Stimulated activated naive CD4-positive, alpha-beta T cell (primary cell): ENCODE measurements at places on chromosomes 2 and 18.

GRCh38 chr2:232890896-232891601, 21.0 kb downstream of the SNORC start:
- DNase-seq, result no peak

DNA sequence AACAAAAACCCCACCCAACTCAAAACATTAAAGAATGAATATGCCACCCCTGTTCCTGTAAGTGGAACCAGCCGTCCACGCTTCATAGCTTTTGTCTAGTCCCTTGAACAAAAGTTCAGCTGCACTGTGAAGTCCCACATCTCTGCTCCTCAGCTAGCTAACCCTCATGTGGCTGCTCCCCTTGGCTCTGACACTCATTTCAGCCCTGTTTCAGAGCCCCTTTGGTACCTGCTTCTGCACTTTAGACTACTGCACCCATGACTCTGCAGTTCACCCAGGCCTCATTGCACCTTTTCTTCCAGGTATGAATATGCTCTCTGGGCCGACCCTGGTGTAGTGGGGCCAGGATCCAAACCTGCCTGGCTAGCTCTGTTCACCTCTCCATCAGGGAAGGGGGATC, 155.3 kb downstream of the DIS3L2 start:
- no peak for DNase-seq

GRCh38 chr2:36701918-36702317, 5.4 kb downstream of the VIT start:
- DNase-seq, result no peak

- no peak for DNase-seq
These were observed 29.8 kb downstream of the B3GNT7 start for GRCh38 chr2:231425291-231425810.

DNA sequence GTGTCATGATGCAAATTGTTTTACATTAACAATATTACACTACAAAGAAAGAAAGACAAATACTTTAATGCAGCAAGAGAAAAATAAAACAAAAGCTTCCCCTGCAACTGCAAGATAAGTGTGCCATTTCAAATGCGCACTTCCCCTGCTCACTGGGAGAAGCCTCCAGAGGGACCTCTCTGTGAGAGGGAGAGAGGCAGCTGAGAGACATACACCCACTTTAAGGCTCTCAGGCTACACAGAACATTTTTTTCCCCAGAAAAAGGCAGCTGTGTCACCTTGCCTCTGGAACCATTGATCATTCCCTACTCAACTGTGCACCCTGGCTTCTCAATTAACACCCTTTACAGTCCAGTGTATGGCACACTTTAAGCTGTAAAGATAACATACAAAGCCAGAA, 75.2 kb downstream of the DPP4 start:
- DNase-seq, result no peak

- DNase-seq, result no peak
These were observed 926.8 kb upstream of the SLC39A10 start for GRCh38 chr2:194730266-194730665.

- peak; percentile 75 for DNase-seq
These were observed 113.3 kb upstream of the SERTAD2 start for GRCh38 chr2:64766841-64767669.

DNA sequence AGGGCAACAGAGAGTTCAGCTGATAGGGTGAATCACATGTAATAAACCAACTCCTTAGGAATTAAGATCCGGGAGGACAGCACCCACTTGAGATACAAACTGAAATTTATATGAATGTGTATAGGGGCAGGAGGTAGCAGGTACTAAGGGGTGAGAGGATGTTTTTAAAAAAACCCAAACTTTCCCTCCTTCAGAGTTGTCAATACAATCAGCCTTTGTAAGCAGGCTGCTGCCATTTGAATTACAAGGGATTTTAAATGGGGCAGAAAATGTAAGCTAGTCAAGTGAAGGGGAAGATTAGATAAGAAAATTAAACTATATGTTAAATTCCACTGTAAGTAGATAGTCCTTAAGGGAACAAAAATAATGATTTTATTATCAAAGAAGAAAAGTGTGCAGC, 1239.7 kb upstream of the CELF4 start:
- no peak for DNase-seq

DNA sequence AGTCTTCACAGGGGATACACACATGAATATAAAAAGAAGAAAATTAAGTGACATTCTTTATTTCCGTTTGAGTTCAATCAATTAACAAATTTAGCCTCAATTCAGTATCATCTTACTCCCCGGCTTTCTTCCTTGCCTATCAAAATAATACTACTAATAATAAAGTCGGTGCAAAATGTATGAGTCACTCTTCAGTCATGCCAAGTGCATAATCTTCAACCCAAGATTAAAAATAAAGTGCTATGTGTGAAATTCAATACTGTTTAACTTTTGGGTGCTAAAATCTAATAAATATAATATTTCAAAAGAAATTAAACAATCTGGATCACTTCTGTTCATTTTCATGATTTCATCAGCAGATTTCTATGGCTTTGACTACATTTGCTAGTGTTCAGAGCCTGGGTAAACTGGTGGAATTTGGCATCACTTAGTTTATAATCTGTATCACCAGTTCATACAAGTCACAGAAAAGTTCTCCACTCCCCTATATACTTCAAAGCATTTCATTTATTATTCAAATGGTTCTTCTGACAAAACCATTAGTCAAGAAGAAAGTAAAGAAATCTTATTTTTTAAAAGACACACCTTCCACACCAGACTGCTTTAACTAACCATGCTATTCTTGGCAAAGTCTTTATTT, 183.6 kb downstream of the THADA start:
- no peak for DNase-seq

- no peak for DNase-seq
These were observed 3.4 kb downstream of the TMEM18 start for GRCh38 chr2:673615-674320.

- no peak for DNase-seq
These were observed 157.9 kb downstream of the CLIP4 start for GRCh38 chr2:29273004-29273684.

DNA sequence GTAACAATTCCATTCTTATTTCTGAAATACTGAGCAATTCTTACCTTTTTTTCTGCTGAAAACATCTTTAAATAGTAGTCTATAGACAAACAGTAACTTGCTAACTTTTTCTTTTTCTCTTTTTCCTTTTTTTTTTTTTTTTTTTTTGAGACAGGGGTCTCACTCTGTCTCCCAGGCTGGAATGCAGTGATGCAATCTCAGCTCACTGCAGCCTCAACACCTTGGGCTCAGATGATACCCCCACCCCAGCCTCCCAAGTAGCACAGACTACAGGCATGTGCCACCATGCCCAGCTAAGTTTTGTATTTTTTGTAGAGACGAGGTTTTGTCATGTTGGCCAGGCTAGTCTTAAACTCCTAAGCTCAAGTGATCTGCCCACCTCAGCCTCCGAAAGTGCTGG, 42.2 kb downstream of the MFSD6 start:
- no peak for DNase-seq

GRCh38 chr2:239574434-239575156, 173.8 kb upstream of the HDAC4 start:
- no peak for DNase-seq

GRCh38 chr2:166653185-166653813, 159.2 kb upstream of the SCN7A start:
- no peak for DNase-seq

DNA sequence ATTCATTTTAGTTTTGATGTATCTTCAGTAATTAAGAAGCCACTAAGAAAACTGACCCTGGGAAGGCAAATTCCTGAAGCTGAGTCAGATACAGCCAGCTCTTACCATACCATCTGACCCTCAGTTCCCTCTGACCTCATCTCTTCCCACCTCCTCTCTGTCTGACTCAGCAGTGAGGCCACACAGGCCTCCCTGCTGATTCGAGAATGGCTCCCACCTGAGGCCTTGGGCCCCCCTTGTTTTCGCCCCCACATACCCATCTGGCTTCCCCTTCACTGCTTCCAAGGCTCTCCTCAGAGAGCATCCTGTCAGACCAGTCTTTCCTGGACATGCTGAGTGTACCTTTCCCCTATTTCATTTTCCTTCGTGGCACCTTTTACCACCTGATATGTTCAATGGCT, 71.0 kb upstream of the CYP1B1 start:
- DNase-seq, result no peak

DNA sequence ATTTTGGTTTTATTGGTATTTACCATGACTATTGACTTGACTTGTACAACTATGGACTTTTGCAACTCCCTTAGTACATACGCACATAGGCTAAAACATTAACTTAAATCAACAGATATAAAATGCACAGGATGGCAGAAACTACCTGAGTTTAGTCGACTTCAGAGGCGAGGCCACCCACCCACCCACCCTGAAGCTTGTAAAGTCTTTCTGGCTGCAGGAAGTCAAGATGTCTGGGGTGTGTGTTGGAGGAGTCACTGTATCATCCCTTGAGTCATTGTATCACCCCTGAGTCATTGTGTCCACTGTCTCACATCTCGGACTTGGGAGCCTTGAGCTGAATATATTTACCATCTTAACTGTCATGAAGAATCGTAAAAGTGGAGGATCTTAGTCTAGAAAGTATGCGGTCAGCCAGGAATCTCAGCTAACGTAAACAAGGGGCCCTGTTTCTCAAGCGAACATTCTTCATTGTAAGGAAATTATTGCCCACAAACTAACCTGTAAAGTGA, 140.0 kb upstream of the ST6GAL2 start:
- no peak for DNase-seq

GRCh38 chr2:159409116-159409800, 122.8 kb upstream of the WDSUB1 start:
- DNase-seq, result no peak

GRCh38 chr2:104448661-104449440, 405.1 kb upstream of the POU3F3 start:
- DNase-seq, result no peak

- DNase-seq, result no peak
These were observed 130.0 kb downstream of the EPHA4 start for GRCh38 chr2:221442128-221442527.

DNA sequence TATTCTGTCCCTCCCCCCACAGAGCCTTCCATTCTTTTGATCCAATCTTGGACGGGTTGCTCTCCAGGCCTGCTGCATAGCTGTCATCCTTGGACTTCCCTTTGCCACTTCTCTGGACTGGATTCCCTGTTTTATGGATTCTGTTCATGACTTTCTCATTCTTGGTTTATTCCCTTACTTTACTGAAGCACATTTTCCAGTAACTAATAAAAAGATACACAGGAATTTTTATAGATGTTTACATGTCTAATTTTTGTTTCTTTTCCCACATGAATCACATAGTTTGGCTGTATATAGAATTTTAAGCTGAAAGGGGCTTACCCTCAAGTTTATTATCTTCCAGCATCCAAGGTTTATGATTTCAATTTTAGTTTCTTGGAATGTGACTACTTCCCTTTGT, 37.9 kb downstream of the GDF7 start:
- no peak for DNase-seq

GRCh38 chr2:170216428-170216827, 38.5 kb downstream of the MYO3B start:
- DNase-seq, result no peak

GRCh38 chr2:118153433-118153832, 65.2 kb downstream of the INSIG2 start:
- no peak for DNase-seq

- no peak for DNase-seq
These were observed 91.1 kb downstream of the INHBB start for GRCh38 chr2:120436885-120437603.

DNA sequence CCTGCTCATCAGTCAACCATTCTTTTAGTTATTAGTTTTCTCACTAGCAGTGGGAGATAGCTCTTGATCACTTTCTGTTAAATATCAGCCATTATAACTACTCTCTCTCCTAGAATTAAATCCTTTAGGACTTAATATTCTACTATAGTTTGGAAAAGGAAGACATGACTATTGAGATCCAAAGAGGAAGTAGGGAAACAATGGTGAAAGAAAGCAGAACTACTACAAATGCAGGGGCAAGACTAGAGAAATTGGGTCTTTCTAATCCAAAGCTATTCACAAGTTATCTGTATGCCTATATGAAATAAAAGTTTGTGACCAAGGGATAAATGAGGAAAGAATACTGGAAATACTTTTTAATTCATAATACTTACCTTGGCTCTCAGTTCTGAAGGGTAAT, 65.1 kb downstream of the SRBD1 start:
- no peak for DNase-seq

DNA sequence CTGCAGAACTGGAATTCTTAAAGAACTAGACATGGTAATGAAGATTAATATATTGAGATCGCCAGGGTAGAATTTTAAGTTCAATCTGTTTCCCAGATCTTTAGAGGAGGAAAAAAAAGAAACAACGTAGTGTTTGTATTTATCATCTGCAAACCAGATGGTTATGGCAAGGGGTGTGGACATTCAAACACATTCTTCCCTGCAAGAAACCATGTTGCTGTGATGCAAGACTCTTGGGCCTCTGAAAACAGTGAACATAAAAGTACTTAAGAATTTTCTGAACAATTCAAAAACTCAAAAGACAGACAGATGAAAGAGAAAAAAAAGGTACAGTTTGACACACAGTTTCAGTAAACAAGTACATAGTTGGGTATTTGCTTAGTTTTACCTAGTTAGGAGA, 35.6 kb downstream of the COL5A2 start:
- no peak for DNase-seq

- DNase-seq, result no peak
These were observed 96.7 kb upstream of the RPE start for GRCh38 chr2:209905691-209906090.

GRCh38 chr2:67854798-67855197, 208.0 kb downstream of the C1D start:
- DNase-seq, result no peak

- no peak for DNase-seq
These were observed 111.7 kb downstream of the BABAM2 start for GRCh38 chr2:28002181-28002580.

GRCh38 chr2:118457951-118458350, 369.7 kb downstream of the INSIG2 start:
- no peak for DNase-seq

- no peak for DNase-seq
These were observed 30.8 kb downstream of the TWSG1 start for GRCh38 chr18:9365406-9365805.

DNA sequence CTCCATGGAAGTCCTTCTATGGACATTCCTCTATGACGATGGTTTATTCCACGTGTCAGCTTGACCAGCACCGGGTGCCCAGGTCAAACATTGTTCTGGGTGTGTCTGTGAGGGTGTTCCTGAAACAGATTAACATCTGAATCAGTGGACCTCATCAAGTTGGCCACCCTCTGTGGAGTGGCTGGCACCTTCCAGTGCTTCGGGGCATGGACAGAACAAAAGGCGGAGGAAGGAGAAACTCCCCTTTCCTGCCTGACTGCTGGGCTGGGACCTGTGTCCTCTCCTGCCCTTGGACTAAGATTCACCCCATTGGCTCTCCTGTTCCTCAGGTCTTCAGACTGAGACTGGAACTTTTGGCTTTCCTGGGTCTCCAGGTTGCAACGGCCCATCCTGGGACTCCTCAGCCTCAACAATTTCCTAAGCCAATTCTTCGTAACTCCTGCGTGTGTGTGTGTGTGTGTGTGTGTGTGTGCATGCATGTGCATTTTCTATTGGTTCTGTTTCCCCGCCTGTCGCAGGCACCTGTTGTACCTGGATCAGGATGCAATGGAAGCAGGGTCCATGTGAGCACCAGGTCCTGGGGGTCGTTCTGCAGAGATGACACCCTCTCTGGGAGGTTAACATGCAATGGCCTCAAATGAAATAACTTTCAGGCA, 357.2 kb upstream of the SALL3 start:
- no peak for DNase-seq

GRCh38 chr2:152580714-152581113, 136.5 kb downstream of the PRPF40A start:
- DNase-seq, result no peak
